HCEC 1CT (cell line): ENCODE measurements at places on chromosomes 2 and 18.
A peak's percentile ranks its signal among the peaks of the same experiment; 100 is the strongest.

DNA sequence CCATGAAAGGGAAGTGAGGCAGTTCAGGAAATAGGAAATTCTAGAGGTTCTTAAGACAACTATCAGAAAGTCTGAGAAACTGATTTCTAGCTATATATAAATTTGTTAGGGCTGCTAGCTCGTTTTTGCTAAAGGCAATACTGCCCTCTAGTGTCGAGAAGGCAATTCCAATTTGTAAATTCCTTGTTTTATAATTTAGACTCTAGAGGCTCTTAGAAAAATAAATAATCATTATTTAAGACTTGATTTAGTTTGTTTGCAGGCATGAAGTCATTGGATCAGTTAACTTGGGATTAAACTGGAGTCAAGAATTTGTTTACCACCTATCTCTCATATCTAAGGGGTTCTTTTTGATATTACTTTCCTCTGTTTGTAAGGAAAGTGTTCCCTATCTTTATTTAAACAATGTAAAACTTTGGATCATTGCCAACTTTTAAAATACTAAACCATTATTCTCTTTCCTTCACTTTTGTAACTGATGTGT is 66.2 kb downstream of the ACVR2A start:
- DNase-seq = peak; percentile 67

GRCh38 chr2:47373747-47374146 is 29.2 kb upstream of the MSH2 start:
- DNase-seq = no peak

- no peak for DNase-seq
Observed at GRCh38 chr18:5237083-5237722, 40.1 kb upstream of the AKAIN1 start.

- no peak for DNase-seq
Observed at GRCh38 chr2:51990684-51991083, 958.8 kb upstream of the NRXN1 start.

- DNase-seq = no peak
Observed at GRCh38 chr2:36394804-36395203, 39.2 kb downstream of the CRIM1 start.

GRCh38 chr18:46387441-46388131 is 269.4 kb downstream of the LOXHD1 start:
- no peak for DNase-seq

DNA sequence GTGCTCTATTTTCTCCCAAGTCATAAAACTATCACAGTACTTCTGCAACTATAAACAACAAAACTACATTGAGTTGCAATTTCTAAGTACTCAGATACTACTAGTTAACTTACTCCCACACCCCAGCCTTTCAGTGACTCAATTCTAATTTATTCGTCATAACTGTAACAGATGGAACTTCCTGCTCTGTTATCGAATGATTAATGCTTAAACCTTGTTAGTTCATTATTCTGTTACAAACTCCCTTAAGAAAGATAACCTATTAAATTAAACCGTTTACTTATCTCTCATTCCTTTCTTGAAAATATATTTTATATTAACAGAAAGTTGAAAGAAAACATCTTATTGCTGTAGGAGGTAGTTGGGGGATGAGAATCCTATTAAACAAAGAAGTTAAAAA is 17.0 kb downstream of the TNFAIP6 start:
- peak; percentile 90 for DNase-seq

DNA sequence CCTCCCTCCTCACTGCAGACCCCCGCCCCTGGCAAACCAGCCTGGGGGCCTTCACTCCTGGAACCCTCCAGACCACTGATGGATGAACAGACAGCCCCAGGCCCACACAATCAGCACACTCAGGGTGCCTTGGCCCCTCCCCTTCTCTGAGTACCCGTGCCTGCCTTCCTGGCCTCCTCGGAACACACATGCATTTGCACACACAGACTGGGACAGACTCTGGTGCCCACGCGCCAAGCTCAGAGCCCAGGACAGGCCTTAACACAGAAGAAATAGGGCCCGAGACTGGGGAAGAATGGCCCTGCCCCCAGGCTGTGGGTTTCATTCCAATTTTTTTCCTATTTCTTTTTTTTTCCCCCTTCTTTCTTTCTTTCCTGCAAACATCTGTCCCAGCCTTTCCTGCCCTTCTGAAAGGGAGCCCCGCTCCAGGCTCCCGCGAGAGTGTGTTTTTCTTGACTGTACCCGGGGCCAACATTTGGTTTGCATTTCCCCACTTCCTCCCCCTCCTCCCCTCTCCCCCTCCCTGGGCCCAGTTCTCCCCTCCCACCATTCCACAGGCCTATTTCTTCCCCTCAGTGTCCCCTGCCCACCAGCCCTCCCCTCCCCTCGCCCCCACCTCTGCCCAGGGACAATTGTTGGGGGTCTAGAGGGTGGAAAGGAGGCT is 618 bp upstream of the TNS1 start:
- DNase-seq = peak; percentile 50

- no peak for DNase-seq
Observed at GRCh38 chr2:171772373-171772772, 85.1 kb downstream of the DYNC1I2 start.

GRCh38 chr2:202122163-202122540 is 49.1 kb downstream of the KIAA2012 start:
- no peak for DNase-seq

DNA sequence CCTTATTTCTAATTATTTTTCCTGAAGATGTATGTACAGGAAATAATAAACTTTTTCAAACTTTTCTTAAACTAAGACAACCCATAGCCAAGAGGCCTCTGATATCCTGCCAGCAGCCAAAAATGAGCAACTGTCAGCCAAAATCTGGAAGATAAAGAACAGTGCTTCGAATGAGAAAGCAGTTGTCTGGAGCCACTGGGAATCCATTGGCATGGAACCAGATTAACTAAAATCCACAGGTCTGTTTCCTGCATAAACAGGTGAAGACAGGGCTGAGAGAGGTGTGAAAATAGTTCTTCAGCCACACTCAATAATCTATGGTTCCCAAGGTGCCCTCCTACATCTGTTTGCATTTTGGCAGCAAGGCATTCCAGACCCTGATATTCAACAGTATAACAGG is 1076.7 kb upstream of the PIK3C3 start:
- no peak for DNase-seq

- no peak for DNase-seq
Observed at GRCh38 chr2:175253871-175254270, 72.4 kb upstream of the ATP5MC3 start.

DNA sequence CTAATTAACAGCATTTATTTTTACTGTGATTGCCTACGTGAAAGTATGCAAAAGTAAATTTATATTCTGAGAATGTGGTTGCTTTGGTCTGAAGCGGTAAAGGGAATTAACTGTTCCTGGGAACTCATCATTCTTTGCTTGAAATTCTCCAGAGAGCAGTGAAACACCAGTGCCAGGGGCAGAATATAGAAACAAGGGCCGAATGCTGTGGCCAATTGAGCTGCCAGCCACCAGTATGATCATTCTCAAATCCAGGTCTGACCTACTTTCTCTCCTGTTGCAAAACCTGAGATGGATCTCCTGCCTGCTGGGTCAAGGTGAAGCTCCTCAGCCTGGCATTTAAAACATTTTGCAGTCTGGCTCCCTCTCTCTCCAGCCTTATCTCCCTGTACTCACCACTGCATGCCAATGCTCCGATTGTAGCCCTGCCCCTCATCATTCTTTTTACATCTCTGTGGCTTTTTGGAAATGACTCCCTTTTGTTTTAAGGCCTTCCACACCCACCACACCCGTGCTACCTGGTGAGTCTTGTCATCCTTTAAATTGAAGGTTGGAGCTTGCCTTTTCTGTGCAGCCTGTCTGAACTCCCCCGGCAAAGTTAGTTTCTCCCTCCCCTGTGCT is 94.5 kb upstream of the TMEM178A start:
- no peak for DNase-seq

DNA sequence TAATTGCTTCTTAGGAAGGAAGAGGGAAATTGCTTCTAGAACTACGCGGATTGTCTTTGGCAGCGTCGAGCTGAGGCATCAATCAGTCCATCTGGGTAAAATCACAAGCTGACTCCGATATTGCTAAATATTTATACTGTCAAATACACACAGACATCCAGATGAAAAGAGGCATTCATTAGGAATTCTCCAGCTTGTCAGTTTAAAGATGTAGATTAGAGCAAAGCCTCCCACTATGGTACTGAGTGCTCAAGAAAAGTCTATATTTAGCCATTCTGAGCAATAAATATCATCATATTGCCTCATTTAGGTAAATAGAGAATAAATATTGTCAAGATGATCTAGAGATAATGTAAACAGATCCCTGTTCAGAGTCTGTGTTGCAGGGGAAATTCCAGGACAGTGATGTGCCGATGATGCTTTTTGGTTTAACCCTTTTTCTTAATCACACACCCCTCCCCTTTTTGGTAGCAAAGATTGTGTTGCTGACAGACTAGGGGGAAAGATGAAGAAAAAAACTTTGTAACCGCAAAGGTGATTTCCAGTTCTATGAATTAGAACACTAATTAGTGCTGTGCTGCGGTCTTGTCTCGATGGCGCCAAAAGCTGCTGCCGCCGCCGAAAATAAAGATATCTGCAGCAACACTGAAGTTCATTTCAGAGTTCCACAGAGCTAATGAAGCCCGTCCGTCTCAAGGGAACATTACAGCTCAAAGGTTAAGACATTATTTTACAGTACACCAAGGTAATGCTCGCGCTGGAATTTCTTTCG is 171.8 kb downstream of the PTGR3 start:
- DNase-seq = peak; percentile 81

DNA sequence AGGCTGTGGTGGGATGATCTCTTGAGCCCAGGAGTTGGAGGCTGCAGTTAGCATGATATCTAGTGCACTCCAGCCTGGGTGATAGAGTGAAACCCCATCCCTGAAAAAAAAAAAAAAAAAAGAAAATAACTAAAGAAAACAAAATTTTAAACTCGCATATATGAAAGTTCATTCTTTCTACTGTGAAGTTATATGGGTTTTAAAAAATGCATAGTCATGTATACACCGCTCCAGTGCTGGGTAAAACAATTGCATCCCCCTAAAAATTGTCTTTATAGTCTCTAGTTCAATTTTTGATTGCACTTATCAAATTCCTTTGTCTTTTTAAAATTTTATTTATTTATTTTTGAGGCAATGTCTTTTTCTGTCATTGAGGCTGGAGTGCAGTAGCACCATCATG is 65.0 kb upstream of the ACYP2 start:
- DNase-seq = no peak

DNA sequence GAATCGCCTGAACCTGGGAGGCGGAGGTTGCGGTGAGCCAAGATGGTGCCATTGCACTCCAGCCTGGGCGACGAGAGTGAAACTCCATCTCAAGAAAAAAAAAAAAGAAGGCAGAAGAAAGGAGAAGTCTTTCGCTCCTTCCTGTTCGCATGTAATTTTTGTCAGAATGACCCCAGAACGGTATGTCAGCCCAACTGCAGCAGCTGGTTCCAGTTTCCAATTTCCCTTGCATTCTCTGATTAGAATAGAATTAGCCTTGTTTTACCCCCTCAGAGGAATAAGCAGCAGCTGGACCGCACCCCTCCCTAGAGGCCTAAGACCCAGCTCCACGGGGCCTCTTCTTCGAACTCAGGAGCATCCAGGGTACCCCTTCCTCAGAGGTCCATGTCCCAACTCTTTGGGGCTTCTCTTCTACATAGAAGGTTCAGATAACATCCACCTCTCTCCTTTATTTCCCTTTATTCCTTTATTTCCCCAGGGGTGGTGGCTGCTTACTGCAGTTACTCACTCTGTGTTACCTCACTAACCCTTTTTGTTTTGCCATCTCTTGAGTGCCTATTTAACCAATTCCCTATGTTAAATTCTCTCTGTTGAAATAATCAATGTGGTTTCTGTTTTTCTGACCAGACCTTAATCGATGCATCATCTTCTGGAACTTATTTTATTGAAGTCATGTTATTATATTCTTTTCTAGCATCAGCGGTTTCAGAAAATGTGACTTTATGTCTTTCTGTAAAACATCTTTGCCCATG is 7.2 kb upstream of the PUM2 start:
- DNase-seq = no peak

DNA sequence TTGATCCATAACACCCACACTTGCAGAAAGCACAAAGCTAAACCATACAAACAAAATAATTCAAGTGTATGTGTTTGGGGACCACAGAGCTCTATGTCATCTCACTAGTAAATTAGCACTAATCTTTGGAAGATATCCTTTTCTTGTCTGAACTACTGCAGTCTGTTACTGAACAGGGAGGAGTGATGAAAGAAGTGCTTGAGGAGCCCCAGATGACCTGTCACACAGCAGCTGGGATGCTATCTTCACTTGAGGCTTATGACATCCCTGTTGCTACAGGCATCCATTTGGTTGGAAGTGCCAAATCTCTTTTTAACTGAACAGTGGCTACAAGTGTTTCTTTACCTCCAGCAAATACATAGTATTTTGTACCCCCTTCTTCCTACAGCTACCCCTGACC is 386.3 kb upstream of the CHAC2 start:
- DNase-seq = no peak

- no peak for DNase-seq
Observed at GRCh38 chr2:233217892-233218377, 33.5 kb upstream of the ATG16L1 start.

GRCh38 chr2:65922030-65922429 is 489.6 kb upstream of the SPRED2 start:
- no peak for DNase-seq

DNA sequence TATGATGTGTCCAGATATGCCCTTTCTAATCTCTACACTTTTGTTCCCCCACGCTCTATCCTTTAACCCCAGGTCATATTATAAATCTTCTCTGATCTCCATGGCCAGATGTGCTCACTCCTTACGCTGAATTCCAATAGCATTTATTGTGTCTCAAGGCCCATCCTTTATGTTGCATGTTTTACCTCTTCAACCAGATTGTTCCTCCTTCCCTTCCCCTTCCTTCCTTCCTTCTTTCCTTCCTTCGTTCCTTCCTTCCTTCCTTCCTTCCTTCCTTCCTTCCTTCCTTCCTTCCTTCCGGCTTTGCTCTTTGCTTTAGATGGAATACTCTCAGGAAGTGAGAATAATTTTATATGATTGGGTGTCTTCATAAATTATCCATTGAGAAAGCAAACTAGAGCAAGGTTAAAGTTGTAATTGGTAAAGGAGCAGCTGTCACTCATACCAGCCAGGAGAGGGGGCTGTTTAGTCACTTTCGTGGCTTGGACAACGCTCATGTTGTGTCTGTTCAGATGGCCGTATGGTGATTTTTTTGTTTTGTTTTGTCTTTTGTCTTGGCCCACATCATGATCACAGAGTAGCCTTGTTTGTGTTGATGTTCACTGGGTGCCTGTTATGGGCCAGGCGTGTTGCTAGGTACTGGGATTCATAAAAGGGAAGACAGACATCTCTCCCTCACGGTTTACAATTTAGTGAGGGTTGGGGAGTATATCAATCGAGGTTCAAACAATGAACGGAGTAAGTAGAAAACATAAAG is 68.0 kb downstream of the DAW1 start:
- DNase-seq = peak; percentile 53

- no peak for DNase-seq
Observed at GRCh38 chr2:26564121-26564644, 77.0 kb downstream of the CIB4 start.
